Ovary (tissue), 10 donors: ENCODE measurements at places on chromosomes 11 and 22. TPM values are rescaled to one million over a fixed set of nuclear protein-coding genes. Genes with fewer than 3 reads are reported as not detected.

The CRYBB2 gene
- polyA plus RNA-seq = not detected

The MCHR1 gene
- polyA plus RNA-seq = 5.3 TPM

The VSIG2 gene
- polyA plus RNA-seq = 0.30 TPM

The CAVIN3 gene
- polyA plus RNA-seq = 36.7 TPM

The EMID1 gene
- 11.2 TPM for polyA plus RNA-seq

The NRIP3 gene
- polyA plus RNA-seq = 0.24 TPM

The CFAP68 gene
- 28.6 TPM for polyA plus RNA-seq

The KCNK4 gene
- polyA plus RNA-seq = not detected

The MYO7A gene
- polyA plus RNA-seq = 4.8 TPM

The OR56A1 gene
- not detected for polyA plus RNA-seq

The TRIM48 gene
- not detected for polyA plus RNA-seq

The DUSP8 gene
- 0.59 TPM for polyA plus RNA-seq

The OR51E2 gene
- 2.0 TPM for polyA plus RNA-seq

The FREY1 gene
- polyA plus RNA-seq = not detected

The CARD18 gene
- not detected for polyA plus RNA-seq

The PGR gene
- 12.6 TPM for polyA plus RNA-seq

The SLC22A12 gene
- not detected for polyA plus RNA-seq

The MS4A6A gene
- polyA plus RNA-seq = 150 TPM

The OR8G5 gene
- polyA plus RNA-seq = not detected

The GRAP2 gene
- polyA plus RNA-seq = 0.73 TPM

The MAP6 gene
- 6.0 TPM for polyA plus RNA-seq

The CTTN gene
- polyA plus RNA-seq = 129 TPM

The ELMOD1 gene
- 0.17 TPM for polyA plus RNA-seq

The SHANK3 gene
- polyA plus RNA-seq = 2.7 TPM

The NNMT gene
- polyA plus RNA-seq = 59.4 TPM

The OR52I1 gene
- not detected for polyA plus RNA-seq
